ENCODE measurements at places on chromosomes 1 and 21. TPM values are rescaled to one million over a fixed set of nuclear protein-coding genes. Genes with fewer than 3 reads are reported as not detected.

DNA sequence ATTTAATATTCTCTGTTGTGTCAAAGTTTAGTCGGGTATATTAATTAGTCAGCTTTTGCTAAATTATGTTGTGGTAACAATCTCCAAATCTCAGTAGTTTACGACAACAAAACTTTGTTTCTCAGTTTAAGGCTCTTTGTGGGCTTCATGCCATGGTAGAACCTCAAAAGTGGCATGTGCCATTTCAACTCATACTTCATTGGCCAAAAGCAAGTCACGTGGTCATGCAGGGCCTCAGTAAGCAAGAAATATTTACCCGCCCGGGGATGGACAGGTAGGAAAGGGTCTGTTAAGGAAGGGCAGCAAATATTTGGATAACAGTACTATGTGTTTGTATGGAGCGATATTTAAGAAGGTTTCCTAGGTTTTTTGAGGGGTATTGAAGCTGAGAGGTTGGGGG is 38.6 kb downstream of the ITSN1 start:
- DNase-seq, result no peak

The ELOVL1 gene
- 37.8 TPM for total RNA-seq

The RBP7 gene
- total RNA-seq, result 7.4 TPM

The ELAVL4 gene
- 0.11 TPM for total RNA-seq

GRCh38 chr1:192839162-192840066 is 30.6 kb downstream of the RGS2 start:
- no peak for DNase-seq

DNA sequence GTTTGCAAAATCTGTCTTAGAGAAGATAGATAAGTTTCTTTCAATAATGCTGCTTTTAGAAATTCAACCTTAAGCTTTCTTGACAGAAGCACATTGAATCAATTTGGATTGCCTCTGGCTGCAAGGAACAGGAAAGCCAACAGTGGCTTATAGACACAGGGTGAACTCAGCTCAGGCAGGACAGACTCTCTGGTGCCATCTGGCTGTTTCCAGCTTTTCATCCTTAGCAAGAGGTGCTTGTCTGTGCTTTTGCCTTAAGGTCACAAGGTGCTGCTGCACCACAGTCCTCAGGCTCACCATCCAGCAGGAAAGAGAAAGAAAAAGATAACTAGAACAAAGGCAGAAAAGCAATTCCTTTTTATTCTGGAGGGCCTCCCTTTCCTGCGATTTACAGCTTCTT is 93.7 kb upstream of the ETS2 start:
- no peak for DNase-seq

- DNase-seq, result no peak
Measured at GRCh38 chr1:225441314-225442122, 13.7 kb upstream of the LBR start.

GRCh38 chr1:7745783-7746182 is 25.3 kb upstream of the VAMP3 start:
- no peak for DNase-seq

The RORC gene
- total RNA-seq, result 5.9 TPM

GRCh38 chr1:62237950-62238374 is 43.3 kb downstream of the L1TD1 start:
- DNase-seq, result no peak

Measured in cardiac septum (tissue), 1 donor.